SK-MEL-5 (cell line): ENCODE measurements at places on chromosomes 2 and 18. TPM values are rescaled to one million over a fixed set of nuclear protein-coding genes. Genes with fewer than 3 reads are reported as not detected.

AKAIN1 gene
- not detected in 2 replicates for total RNA-seq

UGT1A8 gene
- total RNA-seq: not detected in 2 replicates

IL1RN gene
- not detected in 2 replicates for total RNA-seq

MXD1 gene
- total RNA-seq: 3.8 and 4.0 TPM in 2 replicates

TXNDC2 gene
- total RNA-seq: not detected in 2 replicates

DUSP11 gene
- total RNA-seq: 42.5 and 45.3 TPM in 2 replicates

SLC40A1 gene
- total RNA-seq: 0.92 and 2.0 TPM in 2 replicates

COPS7B gene
- total RNA-seq: 19.6 and 20.7 TPM in 2 replicates

ARHGAP25 gene
- total RNA-seq: 0.26 and 0.43 TPM in 2 replicates

CCDC88A gene
- 139 and 161 TPM in 2 replicates for total RNA-seq

CDH19 gene
- 71.4 and 76.4 TPM in 2 replicates for total RNA-seq

MFSD2B gene
- not detected in 2 replicates for total RNA-seq

RIT2 gene
- not detected in 2 replicates for total RNA-seq

ALPI gene
- not detected in 2 replicates for total RNA-seq

ALLC gene
- not detected in 2 replicates for total RNA-seq

GNAL gene
- 18.8 and 27.4 TPM in 2 replicates for total RNA-seq

ID2 gene
- 61.5 and 66.3 TPM in 2 replicates for total RNA-seq

CYS1 gene
- 0.27 and 0.29 TPM in 2 replicates for total RNA-seq

NETO1 gene
- not detected in 2 replicates for total RNA-seq
